ENCODE measurements at places on chromosomes 4 and X. TPM values are rescaled to one million over a fixed set of nuclear protein-coding genes. Genes with fewer than 3 reads are reported as not detected.

PCDH19 gene
- not detected for total RNA-seq

DNA sequence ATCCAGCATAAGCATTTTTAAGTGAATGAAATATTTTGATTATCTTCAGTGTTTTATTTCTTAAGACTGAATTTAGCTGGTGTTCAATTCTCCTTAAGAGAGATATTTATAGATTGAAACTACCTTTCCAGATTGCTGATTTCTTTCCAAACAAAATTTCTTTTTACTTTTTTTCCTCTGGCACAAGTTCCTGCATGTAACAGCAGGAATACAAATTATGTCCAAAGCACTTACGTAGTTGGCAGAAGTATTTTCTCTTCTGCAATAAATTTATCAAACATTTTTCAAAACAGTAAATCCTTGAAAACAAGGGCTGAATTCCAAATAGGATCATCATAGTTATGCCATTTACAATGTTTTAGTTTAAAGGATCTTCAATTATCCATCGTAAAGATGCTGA is 412.6 kb downstream of the IQCM start:
- H3K4me1 ChIP-seq: no peaks in the 10 kb centered on the region
- H3K36me3 ChIP-seq: no peaks in the 10 kb centered on the region
- H3K4me3 ChIP-seq: no peak overlapping the region
- DNase-seq: no peak
- H3K27me3 ChIP-seq: no peaks in the 10 kb centered on the region

CSAG3 gene
- total RNA-seq: 1.1 TPM

DNA sequence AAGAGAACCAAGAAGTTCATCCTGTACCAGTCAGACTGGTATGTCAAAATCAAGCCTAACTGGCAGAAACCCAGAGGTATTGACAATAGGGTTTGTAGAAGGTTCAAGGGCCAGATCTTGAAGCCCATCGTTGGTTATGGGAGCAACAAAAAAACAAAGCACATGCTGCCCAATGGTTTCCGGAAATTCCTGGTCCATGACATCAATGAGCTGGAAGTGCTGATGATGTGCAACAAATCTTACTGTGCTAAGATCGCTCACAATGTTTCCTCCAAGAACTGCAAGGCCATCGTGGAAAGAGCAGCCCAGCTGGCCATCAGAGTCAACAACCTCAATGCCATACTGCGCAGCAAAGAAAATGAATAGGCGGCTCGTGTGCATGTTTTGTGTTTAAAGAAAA is 172.7 kb upstream of the MED14 start:
- no peak overlapping the region for H3K27ac ChIP-seq
- H3K4me3 ChIP-seq: no peak overlapping the region
- no peaks in the 10 kb centered on the region for H3K27me3 ChIP-seq
- no peaks in the 10 kb centered on the region for H3K4me1 ChIP-seq
- no peaks in the 10 kb centered on the region for H3K36me3 ChIP-seq

TCEAL2 gene
- total RNA-seq: not detected

SHOX gene
- total RNA-seq: not detected

GRCh38 chrX:68699960-68700746 is 52.7 kb downstream of the STARD8 start:
- H3K27me3 ChIP-seq: no peaks in the 10 kb centered on the region
- H3K27ac ChIP-seq: no peak overlapping the region
- H3K36me3 ChIP-seq: no peaks in the 10 kb centered on the region

DNA sequence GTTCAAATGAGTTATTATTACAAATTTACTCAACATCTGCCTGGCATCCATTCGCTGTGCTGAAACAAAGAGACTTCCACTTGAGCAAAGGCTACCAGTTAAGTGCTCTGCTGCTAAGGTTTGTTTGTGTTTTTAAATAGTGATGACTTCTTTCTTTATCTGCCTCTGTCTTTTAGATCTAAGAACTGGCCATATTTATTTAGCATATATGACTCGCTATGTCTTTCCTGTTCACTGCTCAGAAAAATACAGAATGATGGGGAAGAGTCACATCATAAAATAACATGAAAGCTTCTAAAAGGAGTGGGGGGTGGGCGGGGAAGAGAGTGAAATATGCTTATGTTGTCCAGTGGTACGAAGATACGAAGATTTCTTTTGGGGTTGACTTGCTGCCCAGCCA is 322.2 kb downstream of the GPAT3 start:
- H3K36me3 ChIP-seq: no peaks in the 10 kb centered on the region
- no peak overlapping the region for H3K27ac ChIP-seq
- no peaks in the 10 kb centered on the region for H3K27me3 ChIP-seq

DNA sequence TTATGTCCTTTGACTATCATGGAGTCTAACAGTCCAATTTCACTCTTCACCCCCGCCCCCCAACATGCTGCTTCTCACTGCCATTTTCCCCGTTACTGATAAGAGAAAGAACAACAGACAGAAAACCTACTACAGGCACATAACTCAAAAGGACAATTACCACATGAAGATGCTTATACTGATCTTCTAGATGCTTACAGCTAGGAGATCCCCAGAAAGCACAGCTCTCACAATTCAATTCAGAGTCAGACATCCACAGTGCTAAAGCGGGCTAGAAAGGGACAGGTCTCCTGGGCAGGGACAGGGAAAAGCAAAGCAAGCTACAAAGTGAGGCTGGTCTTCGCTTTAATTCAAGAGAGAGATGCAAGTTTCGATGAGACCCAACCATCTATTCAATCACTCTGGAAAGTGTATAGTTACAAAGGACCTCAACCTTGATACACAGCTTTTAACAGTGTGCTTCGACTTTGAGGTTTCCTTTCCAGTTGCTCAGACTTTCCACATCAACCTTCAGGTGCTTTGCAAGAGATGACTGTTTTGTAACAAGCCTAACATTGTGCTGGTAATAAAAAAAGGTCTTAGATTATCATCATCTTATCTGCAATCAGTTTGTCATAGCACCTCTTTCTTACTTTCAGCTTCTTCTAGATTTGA is 60.9 kb downstream of the LEF1 start:
- peaks cover 52% of the 10 kb centered on the region for H3K36me3 ChIP-seq
- H3K4me1 ChIP-seq: peaks cover 79% of the 10 kb centered on the region
- H3K27ac ChIP-seq: peak overlapping the region; percentile 97
- H3K27me3 ChIP-seq: no peaks in the 10 kb centered on the region

GRCh38 chr4:174248407-174248806 is 35.1 kb downstream of the FBXO8 start:
- H3K36me3 ChIP-seq: no peaks in the 10 kb centered on the region
- no peak for DNase-seq
- H3K27ac ChIP-seq: no peak overlapping the region
- no peaks in the 10 kb centered on the region for H3K27me3 ChIP-seq
- H3K4me3 ChIP-seq: no peak overlapping the region

DNA sequence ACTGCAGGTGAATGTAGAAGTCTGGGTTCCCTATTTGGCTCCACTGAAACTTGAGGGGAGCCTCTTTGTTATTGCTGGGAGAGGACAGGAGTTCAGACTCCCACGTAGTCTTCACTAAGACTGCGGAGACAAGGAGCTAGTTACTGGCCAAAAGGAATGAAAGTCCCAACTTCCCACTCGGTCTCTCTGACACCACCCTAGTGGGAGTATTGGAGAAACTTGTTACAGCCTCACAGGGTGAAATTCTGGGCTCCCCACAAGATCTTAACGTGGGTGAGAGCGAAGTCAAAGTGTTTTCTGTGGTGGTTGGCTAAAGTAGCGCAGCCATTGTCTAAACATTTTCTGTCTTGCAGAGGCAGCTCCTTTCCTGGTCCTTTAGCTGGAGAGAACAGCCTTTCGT is 13.5 kb downstream of the MYOZ2 start:
- no peaks in the 10 kb centered on the region for H3K4me1 ChIP-seq
- H3K36me3 ChIP-seq: no peaks in the 10 kb centered on the region
- peaks cover 4% of the 10 kb centered on the region for H3K27me3 ChIP-seq

Data from activated CD4-positive, alpha-beta T cell treated with anti-CD3 and anti-CD28 coated beads, Interleukin-2, amount 10 ng/mL, durations not matched to agents 24 days and 14 days (primary cell).